ENCODE measurements at places on chromosomes 13 and 19.

DNA sequence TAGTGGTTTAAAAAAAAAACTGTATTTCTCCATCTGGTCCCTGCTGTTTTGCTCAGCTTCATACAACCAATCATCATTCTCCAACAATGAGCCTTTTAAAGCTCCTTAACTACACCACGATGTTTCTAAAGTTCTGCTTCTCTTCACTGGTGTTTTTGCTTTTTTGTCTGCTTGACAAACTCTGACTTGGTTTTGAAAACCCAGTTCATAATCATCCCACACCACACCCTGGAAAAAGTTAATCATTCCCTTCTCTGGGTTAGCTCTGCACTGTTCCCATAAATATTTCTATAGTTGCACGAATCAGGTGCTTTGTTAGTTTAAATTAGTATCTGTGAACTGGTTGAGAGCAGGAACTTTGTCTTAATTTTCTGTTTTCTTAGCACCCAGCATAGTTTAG lies 217.1 kb downstream of the ENOX1 start:
- DNase-seq, result no peak

DNA sequence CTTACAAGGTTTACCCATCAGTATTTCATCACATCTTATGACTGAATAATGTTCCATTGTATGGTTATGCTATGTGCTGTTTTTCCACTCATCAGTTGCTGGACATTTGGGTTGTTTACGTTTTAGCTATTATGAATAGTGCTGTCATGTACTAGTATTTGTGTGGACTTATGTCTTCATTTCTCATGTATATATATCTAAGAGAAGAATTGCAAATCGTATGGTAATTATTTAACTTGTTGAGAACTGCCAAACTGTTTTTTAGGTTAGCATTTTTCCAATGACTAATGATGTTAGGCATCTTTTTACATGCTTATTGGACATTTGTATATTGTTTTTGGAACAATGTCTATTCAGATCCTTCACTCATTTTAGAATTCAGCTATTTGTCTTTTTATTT lies 368.3 kb downstream of the LMO7 start:
- DNase-seq, result no peak

GRCh38 chr13:78659732-78660494 lies 958 bp upstream of the OBI1 start:
- DNase-seq, result no peak

- DNase-seq, result no peak
These were observed 303.3 kb downstream of the ATP8A2 start for GRCh38 chr13:25675060-25675459.

DNA sequence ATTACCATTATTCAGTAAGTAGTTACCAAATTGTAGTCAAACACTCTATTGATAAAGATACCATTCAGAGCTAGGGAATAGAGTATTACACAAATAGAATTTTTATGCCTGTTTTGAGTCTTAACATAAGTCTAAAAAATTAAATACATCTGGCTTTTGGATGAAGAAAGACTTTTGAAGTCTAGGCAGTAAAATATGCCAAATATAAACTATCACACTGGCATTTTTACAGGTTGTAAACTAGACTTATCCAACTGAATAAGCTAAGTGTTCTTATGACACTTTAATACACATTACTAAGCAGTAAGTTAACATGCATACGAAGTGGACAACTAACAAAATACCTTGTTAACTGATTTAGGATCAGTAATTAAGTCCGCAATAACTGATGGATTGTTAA lies 108.9 kb downstream of the MAB21L1 start:
- no peak for DNase-seq

DNA sequence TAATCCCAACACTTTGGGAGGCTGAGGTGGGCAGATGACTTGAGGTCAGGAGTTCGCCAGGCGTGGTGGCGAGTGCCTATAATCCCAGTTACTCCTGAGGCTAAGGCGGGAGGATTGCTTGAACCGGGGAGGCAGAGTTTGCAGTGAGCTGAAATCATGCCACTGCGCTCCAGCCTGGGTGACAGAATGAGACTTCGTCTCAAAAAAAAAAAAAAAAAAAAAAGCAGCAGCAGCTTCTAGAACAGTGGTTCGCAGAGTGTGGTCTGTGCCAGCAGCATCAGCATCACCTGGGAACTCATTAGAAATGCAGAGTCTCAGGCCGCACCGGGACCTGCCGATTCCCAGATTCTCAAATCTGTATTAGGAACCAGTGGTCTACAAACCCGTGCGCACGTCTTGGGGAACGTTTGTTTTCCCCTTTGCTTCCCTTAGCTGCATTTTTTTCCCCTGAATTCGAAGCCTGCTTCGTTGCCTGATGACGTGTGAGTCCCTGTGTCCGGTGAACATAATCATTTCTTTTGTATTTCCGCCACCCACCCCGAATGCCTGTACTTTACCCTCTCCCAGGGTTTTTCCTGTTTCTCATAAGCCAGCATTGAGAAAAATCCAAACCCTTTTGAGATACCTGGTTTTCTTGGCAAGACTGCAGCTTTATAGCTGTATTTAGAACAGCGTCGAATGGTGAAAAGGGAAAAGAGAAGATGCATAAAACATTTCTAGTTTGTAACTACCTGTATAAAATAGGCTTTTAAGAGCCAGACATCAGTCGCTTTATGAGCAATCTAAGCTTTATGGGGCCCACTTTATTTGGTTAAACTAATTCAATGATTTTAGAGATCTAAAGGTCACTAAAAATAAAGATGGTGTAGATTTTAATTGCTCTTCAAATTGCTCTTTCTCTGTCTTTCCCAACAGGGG lies 49.8 kb downstream of the BICRA start:
- no peak for DNase-seq

DNA sequence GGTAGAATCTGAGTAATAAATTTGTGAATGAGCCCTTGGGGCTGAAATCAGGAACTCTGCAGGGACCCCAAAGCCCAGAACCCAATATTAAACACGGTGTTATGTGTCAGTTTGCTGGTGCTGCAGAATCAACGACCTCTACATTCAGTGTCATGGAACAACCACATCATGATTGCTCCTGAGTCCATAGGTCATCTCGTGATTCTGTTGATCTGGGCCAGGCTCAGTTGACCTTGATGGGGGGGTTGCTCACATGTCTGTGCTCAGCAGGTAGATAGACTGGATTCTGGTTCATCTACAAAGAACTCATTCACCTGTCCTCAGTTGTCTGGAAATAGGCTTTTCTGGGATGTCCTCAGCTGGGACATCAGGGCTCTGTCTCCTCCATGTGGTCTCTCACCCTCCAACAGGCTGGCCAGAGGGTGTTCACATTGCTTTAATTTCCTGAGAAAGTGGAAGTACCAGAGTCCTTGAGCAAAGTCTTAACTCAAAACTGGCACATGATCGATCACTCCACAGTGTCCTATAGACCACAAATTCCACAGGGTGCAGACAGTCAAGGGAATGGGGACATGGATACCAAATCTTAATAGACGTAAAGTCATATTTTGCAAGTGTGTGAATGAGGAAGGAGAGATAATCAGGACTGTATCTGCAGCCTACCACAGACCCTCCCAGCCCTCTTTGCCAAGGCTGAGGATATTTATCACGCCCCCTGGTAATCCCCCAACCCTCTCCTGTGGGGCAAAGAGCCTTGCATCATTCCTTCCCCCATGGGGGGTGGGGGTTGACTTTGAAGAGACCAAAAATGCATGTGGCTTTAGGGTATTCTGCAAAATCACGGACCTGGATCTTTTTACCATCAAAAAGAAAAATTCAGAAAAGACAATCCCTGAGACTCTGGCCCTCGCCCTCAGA lies 39.3 kb upstream of the IGFL1 start:
- DNase-seq, result no peak

Data from GM04503 (cell line).